ENCODE measurements at places on chromosomes 7 and 10.

DNA sequence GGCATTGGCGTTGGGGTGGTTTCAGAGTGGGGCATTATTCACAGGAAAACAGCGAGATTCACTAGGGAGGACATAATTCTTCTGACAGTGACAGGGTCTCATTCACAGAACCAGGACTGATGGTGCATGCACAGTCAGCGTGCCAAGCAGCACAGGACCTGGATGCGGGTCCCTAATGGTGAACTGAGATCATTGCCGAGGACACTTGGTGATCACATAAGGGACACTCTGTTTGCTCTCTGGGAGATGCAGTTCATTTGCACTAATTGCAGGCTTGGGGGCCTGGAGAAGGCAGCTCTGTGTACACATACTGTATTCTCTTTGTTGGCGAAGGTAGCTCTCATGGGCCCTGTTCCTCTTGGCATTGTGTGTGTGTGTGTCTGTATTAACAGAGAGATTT lies 716.1 kb downstream of the PHTF2 start:
- no peak for DNase-seq

- no peak for DNase-seq
These were observed 387 bp downstream of the EPHA1 start for GRCh38 chr7:143408252-143408685.

GRCh38 chr10:11026773-11027172 lies 9.1 kb downstream of the CELF2 start:
- DNase-seq = no peak

GRCh38 chr10:45256246-45256645 lies 59.2 kb downstream of the OR13A1 start:
- no peak for DNase-seq

- no peak for DNase-seq
These were observed 54.8 kb downstream of the SND1 start for GRCh38 chr7:127706766-127707165.
